ENCODE measurements at places on chromosomes 5 and 9. TPM values are rescaled to one million over a fixed set of nuclear protein-coding genes. Genes with fewer than 3 reads are reported as not detected.

MARCHF11 gene
- total RNA-seq = not detected

SLC6A19 gene
- not detected for total RNA-seq

SLC34A1 gene
- total RNA-seq = not detected

PCDHB15 gene
- 4.4 TPM for total RNA-seq

SLC36A3 gene
- total RNA-seq = not detected

Measured in posterior vena cava (tissue), 2 donors.